ENCODE measurements at places on chromosomes 4 and X. TPM values are rescaled to one million over a fixed set of nuclear protein-coding genes. Genes with fewer than 3 reads are reported as not detected.
A peak's percentile ranks its signal among the peaks of the same experiment; 100 is the strongest.

The ITM2A gene
- not detected for total RNA-seq

The FREM3 gene
- total RNA-seq: not detected

The MAOB gene
- 3.2 TPM for total RNA-seq

The TMPRSS11F gene
- total RNA-seq: not detected

The PIN4 gene
- total RNA-seq: 8.7 TPM

The AGTR2 gene
- total RNA-seq: not detected

The MAGIX gene
- total RNA-seq: 3.5 TPM

The ARHGAP4 gene
- 3.1 TPM for total RNA-seq

The FGD1 gene
- 21.4 TPM for total RNA-seq

The RAI2 gene
- 0.87 TPM for total RNA-seq

DNA sequence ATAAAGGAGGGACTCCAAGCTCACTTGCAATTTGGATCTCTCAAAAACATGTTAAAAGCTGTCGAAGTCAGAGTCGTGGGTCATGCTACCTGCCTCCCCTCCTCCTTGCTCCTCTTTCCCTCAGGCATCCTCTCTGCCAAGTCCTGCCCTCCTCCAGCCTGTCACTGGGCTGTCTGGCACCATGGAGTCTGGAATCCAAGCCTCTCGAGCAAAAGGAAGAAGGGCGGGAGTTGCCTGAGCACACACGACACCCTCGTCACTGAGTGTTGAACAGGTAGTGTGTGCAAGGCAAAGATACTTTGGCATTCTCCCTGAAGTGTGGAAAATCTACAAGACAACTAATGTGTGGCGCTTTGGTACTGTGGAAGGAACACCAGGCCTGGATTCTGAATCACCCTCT lies 62.2 kb downstream of the HAUS3 start:
- no peaks in the 10 kb centered on the region for H3K4me1 ChIP-seq
- DNase-seq: no peak
- H3K27ac ChIP-seq: no peak overlapping the region
- H3K27me3 ChIP-seq: no peaks in the 10 kb centered on the region

DNA sequence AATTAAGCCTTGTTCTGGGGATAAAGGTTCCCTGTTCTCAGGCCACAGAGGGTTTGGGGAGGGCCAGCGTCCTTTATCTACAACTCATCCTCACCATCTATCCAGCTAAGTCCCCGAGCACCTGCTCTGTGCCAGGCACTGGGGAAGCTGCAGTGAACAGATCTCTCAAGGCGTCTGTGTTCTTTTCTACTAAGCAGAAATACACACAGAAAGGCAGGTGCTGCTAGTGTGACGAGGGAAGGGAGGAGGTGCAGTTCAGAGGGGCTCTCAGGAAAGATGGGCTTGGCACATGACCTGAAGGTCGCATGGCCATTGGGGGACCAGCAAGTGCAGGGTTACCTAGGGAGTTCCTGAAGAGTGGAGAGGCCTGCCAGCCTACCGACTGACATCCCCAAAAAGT lies 352.2 kb downstream of the NR3C2 start:
- H3K4me3 ChIP-seq: no peak overlapping the region
- H3K27ac ChIP-seq: no peak overlapping the region
- no peaks in the 10 kb centered on the region for H3K27me3 ChIP-seq
- peaks cover 2% of the 10 kb centered on the region for H3K36me3 ChIP-seq
- H3K4me1 ChIP-seq: no peaks in the 10 kb centered on the region
- peak; percentile 46 for DNase-seq

DNA sequence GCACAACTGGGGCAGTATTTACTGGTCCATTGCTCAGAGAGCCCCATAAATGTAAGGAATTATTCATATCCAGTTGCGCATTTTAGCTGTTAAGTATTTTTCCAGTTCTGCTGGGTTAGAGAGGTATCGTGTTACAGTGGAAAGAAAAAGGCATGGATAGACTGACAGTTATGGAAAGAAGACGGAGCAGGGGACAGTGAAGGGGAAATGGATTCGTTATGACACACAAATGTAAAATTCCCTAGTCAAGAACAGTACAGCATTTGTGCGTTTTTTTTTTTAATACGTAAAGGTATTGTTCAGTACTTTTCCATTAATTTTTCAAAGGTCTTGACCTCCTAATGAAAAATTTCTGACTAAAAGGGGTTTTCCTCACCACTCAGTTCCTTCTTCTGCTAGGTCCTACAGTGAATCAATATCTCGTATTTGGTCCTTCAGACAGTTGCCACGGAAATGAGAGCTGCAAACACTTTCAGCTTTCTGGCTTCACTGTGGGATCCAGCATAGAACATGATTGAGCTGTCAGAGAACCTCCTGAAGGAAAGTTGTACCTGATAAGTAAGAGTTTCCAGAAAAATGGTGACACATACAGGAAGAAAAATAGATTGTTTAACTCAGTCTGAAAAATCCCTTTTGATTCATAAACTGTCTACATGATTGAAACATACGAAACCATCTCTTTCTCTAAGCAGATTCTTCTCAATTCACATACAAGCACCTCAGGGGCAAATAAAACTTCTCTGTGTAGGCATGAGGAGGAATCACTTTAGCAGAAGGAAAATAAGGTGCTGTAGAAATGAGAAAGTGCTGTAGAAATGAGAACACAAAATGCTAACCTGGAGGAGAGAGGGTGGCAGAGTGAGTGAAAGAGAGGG lies 21.8 kb upstream of the BBS12 start:
- no peak for DNase-seq
- H3K4me3 ChIP-seq: peak overlapping the region; percentile 38
- peaks cover 13% of the 10 kb centered on the region for H3K4me1 ChIP-seq
- no peaks in the 10 kb centered on the region for H3K27me3 ChIP-seq
- H3K27ac ChIP-seq: peak overlapping the region; percentile 72

DNA sequence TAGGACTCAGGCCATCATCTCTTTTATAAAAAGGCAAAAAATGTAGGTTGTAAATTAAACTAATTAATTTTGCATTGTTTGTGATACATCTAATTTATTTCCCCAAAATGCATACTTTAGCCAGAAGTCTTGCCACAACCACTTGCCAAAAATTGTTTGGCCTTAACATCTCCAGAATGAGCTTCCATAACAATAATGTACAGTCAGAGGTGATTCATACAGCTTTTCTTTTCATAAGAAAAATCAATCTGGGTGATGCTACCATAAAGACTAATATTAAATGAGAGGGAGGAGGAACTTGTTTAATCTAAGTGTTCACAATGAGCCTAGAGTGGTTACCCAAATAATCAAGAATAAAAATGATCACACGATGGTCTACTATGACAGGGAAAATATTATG lies 59.3 kb downstream of the AMMECR1 start:
- H3K36me3 ChIP-seq: no peaks in the 10 kb centered on the region
- H3K4me1 ChIP-seq: peaks cover 4% of the 10 kb centered on the region
- no peak for DNase-seq

DNA sequence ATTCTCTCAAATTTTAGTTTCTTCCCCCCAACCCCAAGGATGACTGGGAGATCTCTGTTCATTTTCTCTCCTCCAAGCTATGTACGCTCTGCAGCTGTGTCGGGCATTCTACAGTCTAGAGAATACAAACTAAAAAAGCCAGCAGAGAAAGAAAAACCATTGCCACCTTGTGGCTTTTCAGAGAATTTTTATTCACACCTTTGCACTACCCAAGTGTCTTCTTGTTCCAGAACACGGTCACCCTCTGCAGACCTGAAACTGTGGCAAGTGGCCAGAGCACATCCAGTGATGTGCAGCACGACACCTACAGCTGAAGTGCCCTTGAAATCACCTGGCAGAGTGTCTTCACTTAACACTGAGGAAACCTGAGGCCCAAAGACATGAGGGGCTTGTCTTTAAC lies 68.6 kb downstream of the CHST7 start:
- H3K4me3 ChIP-seq: no peak overlapping the region
- no peak for DNase-seq

DNA sequence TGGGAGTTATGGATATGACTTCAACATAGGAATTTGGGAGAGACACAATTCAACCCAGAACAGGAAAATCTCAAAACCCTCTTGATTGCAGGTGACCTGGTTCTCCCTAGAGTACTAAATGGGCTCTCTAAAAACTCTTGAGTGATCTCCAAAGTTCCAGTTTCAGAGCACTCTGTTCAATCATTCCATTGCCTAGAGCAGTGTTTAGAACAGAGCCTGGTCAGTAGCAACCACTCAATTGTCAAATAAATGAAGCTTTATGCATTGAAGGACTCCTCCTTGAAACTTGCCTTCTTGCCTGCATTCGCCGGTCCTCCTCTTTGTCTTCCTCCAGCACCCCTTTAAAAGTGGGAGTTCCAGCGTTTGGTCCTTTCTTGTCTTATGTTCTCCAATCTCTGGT lies 85.8 kb downstream of the KIT start:
- no peak overlapping the region for H3K27ac ChIP-seq
- peaks cover 2% of the 10 kb centered on the region for H3K36me3 ChIP-seq
- DNase-seq: no peak
- H3K4me3 ChIP-seq: no peak overlapping the region

DNA sequence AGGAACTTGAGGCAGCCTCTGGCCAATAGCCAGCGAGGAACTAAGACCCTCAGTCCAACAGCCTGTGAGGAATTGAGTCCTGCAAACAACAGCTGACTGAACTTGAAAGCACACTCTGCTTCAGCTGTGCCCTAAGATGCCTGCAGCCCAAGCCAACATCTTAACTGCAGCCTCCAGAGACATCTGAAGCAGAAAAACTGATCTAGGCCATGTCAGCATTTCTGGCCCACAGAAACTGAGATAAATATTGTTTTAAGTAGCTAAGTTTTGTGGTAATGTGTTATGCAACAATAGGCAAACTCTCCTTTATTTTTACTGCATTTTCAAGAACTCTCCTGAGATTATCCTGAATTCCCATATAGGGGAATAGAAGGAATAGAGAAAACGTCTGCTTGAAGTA lies 24.4 kb upstream of the PIGA start:
- H3K4me3 ChIP-seq: no peak overlapping the region
- no peaks in the 10 kb centered on the region for H3K36me3 ChIP-seq
- no peaks in the 10 kb centered on the region for H3K27me3 ChIP-seq
- no peaks in the 10 kb centered on the region for H3K4me1 ChIP-seq
- DNase-seq: no peak
- no peak overlapping the region for H3K27ac ChIP-seq

DNA sequence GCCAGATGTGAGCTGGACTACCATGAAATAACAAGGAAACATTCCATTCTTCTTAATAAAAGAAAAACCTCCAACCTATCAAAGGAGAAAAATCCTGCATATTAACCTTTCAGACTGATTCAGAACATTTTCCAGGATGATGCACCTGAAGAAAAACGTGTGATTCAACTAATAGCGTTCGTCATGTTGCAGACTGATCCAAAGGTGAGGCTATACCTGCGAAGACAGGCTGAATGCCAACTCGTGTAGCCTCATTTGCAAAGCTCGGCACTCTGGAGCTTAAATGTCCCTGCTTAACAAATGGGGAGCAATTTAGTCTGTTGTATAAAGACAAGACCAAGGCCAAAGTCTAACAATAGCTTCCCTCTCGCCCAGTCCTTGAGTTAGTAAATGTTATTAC lies 172.0 kb upstream of the NOCT start:
- no peak overlapping the region for H3K27ac ChIP-seq
- no peak for DNase-seq
- H3K4me3 ChIP-seq: no peak overlapping the region
- H3K27me3 ChIP-seq: peaks cover 4% of the 10 kb centered on the region
- no peaks in the 10 kb centered on the region for H3K36me3 ChIP-seq
- no peaks in the 10 kb centered on the region for H3K4me1 ChIP-seq

- no peak overlapping the region for H3K27ac ChIP-seq
- H3K4me3 ChIP-seq: no peak overlapping the region
- no peaks in the 10 kb centered on the region for H3K27me3 ChIP-seq
- H3K36me3 ChIP-seq: no peaks in the 10 kb centered on the region
- no peak for DNase-seq
Observed at GRCh38 chrX:149284616-149285015, 220.5 kb downstream of the IDS start.

- peaks cover 51% of the 10 kb centered on the region for H3K4me1 ChIP-seq
- no peaks in the 10 kb centered on the region for H3K36me3 ChIP-seq
- H3K4me3 ChIP-seq: no peak overlapping the region
- no peak overlapping the region for H3K27ac ChIP-seq
- H3K27me3 ChIP-seq: no peaks in the 10 kb centered on the region
Observed at GRCh38 chr4:52638717-52639116, 20.4 kb downstream of the USP46 start.

GRCh38 chrX:93461060-93461459 lies 212.3 kb downstream of the NAP1L3 start:
- no peaks in the 10 kb centered on the region for H3K4me1 ChIP-seq
- H3K27me3 ChIP-seq: no peaks in the 10 kb centered on the region
- H3K27ac ChIP-seq: no peak overlapping the region

- H3K4me1 ChIP-seq: peaks cover 44% of the 10 kb centered on the region
- no peak overlapping the region for H3K4me3 ChIP-seq
- peak overlapping the region; percentile 34 for H3K27ac ChIP-seq
- no peaks in the 10 kb centered on the region for H3K27me3 ChIP-seq
- no peak for DNase-seq
Observed at GRCh38 chr4:156830351-156830750, 141.2 kb downstream of the PDGFC start.

- peaks cover 8% of the 10 kb centered on the region for H3K27me3 ChIP-seq
- H3K4me3 ChIP-seq: no peak overlapping the region
- no peaks in the 10 kb centered on the region for H3K4me1 ChIP-seq
- DNase-seq: no peak
- no peaks in the 10 kb centered on the region for H3K36me3 ChIP-seq
- no peak overlapping the region for H3K27ac ChIP-seq
Observed at GRCh38 chr4:22091906-22092305, 143.3 kb upstream of the KCNIP4 start.

- H3K27me3 ChIP-seq: no peaks in the 10 kb centered on the region
- H3K4me1 ChIP-seq: peaks cover 33% of the 10 kb centered on the region
- DNase-seq: no peak
- H3K27ac ChIP-seq: no peak overlapping the region
- peaks cover 2% of the 10 kb centered on the region for H3K36me3 ChIP-seq
Observed at GRCh38 chr4:107213880-107214279, 177.8 kb upstream of the DKK2 start.

DNA sequence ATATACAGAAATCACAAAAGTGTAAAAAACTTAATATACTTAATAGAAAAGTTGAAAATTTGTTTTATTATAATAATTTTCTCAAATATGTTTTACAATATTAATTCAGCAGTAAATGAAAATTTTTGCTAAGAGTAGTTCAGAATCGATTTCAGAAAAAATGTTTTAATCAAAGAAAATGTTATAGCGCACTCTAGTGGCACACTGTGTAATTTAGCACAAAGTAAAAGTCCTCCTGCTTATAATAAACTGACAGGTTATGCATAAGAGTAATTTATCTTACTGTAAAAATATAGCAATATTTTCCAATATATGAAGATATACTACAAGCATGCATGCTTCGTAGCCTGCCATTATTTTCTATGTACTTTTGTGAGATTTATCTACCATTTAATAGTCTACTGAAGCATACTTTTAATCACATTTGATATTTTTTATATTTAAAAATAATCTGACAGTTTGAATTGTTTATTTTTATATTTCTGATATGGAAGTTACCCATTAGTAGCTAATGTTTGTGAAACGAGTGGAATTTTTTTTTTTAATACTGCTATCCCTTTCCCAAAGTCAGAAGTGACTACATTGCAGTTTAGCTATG lies 217.9 kb upstream of the KLHL4 start:
- H3K27me3 ChIP-seq: no peaks in the 10 kb centered on the region
- no peak overlapping the region for H3K27ac ChIP-seq
- H3K36me3 ChIP-seq: no peaks in the 10 kb centered on the region
- no peak for DNase-seq
- H3K4me1 ChIP-seq: no peaks in the 10 kb centered on the region

GRCh38 chr4:80540785-80541469 lies 205.4 kb downstream of the CFAP299 start:
- no peak overlapping the region for H3K27ac ChIP-seq
- no peak overlapping the region for H3K4me3 ChIP-seq
- H3K36me3 ChIP-seq: no peaks in the 10 kb centered on the region
- no peaks in the 10 kb centered on the region for H3K4me1 ChIP-seq
- no peak for DNase-seq

Data from chondrocyte (in vitro differentiated cells).